AG04449 (cell line): ENCODE measurements at places on chromosomes 3 and 15.

GRCh38 chr3:187850258-187850921 lies 105.1 kb upstream of the BCL6 start:
- no peak for DNase-seq

DNA sequence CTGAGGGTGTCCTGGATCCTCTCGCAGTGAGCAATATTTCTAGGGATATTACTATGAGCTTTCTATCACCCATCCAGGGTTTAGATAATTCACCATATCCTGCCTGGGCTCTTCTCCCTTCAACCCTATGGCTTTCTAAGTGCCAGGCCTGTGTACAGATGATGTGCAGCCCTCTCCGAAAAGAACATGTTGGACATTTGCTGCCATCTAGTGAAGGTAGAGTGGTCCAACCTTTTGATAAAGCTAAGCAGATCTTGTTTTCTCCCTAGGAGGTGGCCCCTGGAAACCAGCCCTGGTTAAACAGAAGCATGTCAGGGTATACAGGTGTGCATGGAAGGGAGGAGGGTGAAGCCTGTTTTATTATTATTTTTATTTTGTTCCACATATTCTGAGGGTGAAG lies 27.9 kb upstream of the SCN10A start:
- no peak for DNase-seq

DNA sequence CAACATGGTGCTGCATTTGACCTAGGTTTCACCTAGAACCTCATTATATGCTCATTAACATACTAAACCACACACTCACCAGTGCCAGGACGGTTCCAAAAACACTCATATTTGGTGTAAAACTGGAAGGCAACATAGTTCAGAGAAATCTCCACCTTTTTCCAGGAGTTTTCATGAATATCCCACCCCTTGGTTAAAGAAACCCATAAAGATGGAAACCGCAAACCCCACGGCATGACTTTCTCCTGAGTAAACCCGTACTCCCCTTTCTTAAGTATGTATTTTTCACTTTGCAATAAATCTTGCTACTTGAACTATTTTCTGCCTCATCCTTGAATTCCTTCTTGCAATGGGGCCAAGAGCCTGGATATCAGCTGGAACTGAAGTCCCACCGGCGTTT lies 379.3 kb downstream of the MAGI1 start:
- no peak for DNase-seq

GRCh38 chr3:139588450-139588849 lies 48.9 kb upstream of the RBP1 start:
- DNase-seq, result no peak

GRCh38 chr3:181932039-181932438 lies 220.3 kb downstream of the SOX2 start:
- no peak for DNase-seq

DNA sequence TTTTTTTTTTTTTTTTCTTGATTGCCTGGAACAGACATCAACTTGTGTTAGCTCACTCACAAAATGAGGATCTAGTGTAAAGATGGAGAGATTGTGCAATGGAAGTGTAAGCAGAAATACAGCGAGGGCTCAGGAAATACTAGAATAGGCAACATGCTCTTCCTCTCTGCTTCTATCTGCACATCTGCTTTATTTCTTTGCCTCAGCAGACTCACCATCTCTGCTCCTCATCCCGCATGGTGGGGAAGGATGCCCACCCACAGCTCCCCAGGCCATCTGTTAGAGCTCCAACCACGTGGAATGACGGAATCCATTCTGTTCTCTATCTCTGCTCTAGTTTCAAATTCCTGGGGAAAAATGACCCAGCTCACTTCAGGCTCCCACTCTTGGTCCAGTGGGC lies 128.0 kb upstream of the ADAMTS9 start:
- no peak for DNase-seq

GRCh38 chr3:142947352-142947751 lies 16.1 kb downstream of the PAQR9 start:
- DNase-seq, result no peak

DNA sequence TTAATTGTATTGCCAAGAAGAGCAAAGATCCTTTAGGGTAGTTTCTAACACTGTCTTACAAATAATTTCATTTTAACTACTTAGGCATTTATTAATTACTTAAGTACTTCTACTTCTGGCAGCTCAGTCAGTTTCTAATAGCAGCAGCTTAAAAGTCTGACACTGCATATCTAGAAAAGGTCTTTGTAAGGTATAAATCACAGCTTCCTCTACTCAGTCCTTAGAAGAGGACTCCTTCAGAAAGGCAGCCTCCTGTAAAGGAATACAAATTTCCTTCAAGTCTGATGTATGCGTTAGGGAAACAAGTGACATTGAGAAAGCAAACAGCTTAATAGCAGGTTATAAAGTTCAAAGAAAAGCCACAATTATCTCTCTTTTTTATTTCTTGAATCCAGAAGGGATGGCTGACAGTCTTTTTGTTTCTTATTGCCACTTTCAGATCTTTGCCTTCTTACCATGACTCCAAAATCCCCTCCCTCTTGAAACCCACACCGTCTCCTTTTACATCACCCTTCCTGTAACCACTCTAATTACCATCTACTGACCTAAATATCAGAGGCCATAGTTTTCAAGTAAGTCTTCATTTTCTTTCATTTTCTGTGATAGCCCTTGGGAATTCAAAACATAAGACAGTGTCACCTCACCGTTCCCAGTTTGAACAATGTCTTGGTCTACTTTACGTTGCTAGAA lies 109.5 kb downstream of the CGGBP1 start:
- DNase-seq, result no peak
